ENCODE measurements at places on chromosomes 3 and 15.

DNA sequence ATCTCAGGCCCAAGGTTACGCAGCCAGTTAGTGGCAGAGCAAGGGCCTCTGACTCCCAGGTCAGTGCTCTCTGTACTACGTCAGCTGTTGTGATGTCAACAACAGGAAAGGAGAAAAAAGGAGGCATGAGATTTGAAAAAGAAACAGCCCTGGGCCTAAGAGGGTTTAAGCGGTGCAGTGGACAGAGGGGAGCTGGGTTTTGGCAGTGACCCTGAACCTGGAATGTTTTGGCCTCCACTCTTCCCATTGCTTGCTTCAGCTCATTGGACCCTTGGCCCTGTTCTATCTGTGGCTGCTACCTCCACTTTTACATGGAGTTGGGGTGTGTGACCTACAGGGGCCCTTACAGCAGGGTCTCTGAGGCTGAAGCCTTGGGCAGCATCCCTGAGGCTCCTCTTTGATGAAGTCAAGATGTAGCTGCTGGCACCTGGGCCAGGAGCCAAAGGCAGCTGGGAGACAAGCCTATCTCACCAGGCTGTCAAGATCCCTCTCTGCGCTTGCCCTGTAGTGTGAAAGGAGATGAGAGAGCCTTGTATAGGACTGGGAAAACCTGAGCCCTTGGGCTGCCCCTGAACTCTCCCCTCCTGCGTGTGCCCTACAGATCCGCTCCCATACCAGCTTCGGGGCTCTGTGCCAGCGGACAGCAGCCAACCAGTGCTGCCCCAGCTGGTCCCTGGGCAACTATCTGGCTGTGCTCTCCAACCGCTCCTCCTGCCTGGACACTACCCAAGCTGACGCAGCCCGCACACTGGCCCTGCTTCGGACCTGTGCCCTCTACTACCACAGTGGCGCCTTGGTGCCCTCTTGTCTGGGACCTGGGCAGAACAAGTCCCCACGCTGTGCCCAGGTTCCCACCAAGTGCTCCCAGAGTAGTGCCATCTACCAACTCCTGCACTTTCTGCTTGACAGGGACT is 8.7 kb downstream of the DISP2 start:
- peaks cover 8% of the 10 kb centered on the region for H3K4me1 ChIP-seq
- no peak overlapping the region for H3K27ac ChIP-seq
- no peak overlapping the region for H3K4me3 ChIP-seq
- H3K36me3 ChIP-seq, result no peaks in the 10 kb centered on the region
- peaks cover 52% of the 10 kb centered on the region for H3K27me3 ChIP-seq
- no peak for DNase-seq

DNA sequence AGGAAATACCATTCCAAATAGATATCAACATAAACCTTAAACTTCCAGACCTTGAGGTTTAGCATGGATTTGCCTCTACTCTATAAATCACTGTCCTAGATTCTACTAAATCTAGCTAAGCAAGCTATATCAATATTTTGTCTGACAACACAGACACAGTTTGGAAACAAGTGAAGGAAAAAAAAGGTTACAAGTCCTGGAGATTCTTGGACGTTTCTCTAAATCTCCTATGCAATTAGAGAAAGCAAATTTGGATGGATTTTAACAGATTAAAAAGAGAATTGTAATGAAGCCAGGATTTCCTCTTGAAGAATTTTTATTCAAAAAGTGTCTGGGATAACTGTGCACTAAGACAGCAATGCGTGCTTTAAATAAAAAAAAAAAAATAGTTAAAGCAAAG is 441.1 kb upstream of the DPH6 start:
- H3K27ac ChIP-seq, result no peak overlapping the region
- H3K36me3 ChIP-seq, result no peaks in the 10 kb centered on the region
- H3K27me3 ChIP-seq, result no peaks in the 10 kb centered on the region
- DNase-seq, result no peak

DNA sequence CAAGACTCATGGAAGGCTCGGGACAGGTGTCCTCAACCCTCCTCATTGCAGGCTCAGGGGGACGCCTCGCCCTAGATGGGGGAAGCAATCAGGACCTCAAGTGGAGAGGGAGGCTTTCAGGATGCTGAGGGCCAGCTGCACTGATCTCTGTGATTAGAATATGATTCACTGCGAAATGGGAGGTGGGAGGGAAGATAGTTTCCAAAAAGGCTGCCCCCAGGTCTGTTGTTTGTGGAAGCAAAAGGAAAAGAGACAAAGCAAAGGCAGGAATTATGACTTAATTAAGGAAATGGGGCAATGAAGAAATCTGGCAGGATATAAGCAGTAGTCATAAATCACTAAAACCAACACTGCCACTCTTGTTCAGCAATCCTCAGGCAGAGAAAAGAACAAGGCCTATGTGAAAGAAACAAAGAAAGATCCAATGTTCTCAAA is 85.6 kb upstream of the ABHD17C start:
- no peak overlapping the region for H3K27ac ChIP-seq
- no peak overlapping the region for H3K4me3 ChIP-seq
- no peaks in the 10 kb centered on the region for H3K36me3 ChIP-seq
- H3K4me1 ChIP-seq, result peaks cover 30% of the 10 kb centered on the region
- H3K27me3 ChIP-seq, result no peaks in the 10 kb centered on the region

DNA sequence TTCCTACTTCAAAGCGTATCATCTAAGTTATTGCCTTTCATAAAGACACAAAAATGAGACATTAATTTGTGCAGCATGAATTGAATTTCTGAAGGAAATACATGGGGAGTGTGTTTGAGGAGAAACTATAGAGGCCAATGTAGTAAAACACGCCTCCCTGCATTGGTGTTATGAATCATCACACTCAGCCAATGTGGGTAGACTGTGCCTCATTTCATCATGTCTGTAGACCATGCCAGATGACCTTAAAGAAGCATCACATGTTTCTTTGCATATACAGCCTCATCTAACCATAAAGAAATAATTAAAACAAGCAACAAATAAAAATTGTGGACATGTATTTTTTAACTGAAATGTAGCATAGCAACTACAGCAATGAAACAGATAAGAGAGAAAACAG is 486.0 kb upstream of the ADAMTS9 start:
- no peaks in the 10 kb centered on the region for H3K36me3 ChIP-seq
- H3K4me3 ChIP-seq, result no peak overlapping the region
- DNase-seq, result no peak
- H3K4me1 ChIP-seq, result peaks cover 13% of the 10 kb centered on the region

DNA sequence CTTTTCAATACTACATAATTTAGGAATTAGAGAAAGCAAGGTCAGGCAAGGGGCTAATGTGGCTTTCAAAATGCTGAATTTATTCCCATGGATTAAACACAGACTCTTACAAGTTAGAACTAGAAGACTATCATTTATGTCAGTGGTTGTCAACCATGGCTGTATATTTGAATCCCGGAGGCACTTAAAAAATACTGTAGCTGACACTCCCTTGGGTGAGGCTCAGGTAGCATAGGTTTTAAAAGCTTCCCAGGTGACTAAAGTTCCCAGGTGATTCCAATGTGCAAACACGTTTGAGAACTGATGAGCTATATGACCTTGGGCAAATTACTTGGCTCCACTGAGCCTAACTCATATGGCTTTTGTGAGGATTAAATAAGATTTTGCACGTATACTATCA is 29.6 kb downstream of the AAGAB start:
- no peak for DNase-seq
- no peak overlapping the region for H3K27ac ChIP-seq
- H3K4me1 ChIP-seq, result no peaks in the 10 kb centered on the region
- 0 out of 2 replicates have a peak, but pooled peaks cover under 1% of the 10 kb centered on the region for H3K36me3 ChIP-seq

DNA sequence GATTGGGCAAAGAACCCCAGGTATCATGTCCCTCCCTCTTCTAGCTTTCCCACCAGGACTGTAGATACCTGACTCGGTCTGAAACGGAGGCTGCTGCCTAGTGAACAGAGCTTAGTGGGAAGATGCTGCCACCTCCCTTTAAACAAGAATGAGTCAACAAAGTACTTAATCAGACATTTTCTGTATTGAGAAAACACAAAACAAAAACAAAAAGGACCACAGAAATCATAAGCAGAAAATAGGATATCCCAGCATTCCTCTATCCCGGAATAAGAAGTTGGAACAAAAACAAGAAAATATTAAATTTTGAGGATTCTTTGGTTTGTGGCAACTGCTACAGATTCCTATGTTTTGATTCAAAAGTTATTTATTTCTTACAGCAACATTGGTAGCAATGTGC is 51.7 kb upstream of the COL8A1 start:
- no peak overlapping the region for H3K27ac ChIP-seq
- no peak for DNase-seq

- H3K36me3 ChIP-seq, result no peaks in the 10 kb centered on the region
- no peak overlapping the region for H3K4me3 ChIP-seq
- DNase-seq, result no peak
Observed at GRCh38 chr3:69130689-69131088, 8.3 kb upstream of the LMOD3 start.

DNA sequence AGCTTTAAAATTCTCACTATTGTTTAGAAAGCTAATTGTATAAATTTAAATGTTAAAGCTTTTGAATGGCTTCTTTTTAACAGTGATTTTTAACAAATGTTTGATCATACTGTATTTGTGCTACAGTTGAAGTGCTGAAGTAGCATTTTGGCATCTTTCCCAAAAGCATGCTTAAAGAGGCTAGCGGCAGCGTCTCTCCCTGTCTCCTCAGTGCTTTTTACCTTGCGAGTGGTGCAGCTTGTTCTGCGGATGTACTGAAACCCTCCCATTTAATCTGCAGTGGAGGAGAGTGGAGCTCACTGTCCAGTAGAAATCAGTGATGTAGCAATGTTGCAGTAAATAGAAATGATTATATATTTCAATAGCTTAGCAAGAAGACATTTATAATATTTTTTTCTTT is 43.7 kb downstream of the LRRC49 start:
- H3K4me1 ChIP-seq, result peaks cover 4% of the 10 kb centered on the region
- H3K27ac ChIP-seq, result no peak overlapping the region
- H3K27me3 ChIP-seq, result no peaks in the 10 kb centered on the region
- H3K36me3 ChIP-seq, result no peaks in the 10 kb centered on the region
- DNase-seq, result no peak

DNA sequence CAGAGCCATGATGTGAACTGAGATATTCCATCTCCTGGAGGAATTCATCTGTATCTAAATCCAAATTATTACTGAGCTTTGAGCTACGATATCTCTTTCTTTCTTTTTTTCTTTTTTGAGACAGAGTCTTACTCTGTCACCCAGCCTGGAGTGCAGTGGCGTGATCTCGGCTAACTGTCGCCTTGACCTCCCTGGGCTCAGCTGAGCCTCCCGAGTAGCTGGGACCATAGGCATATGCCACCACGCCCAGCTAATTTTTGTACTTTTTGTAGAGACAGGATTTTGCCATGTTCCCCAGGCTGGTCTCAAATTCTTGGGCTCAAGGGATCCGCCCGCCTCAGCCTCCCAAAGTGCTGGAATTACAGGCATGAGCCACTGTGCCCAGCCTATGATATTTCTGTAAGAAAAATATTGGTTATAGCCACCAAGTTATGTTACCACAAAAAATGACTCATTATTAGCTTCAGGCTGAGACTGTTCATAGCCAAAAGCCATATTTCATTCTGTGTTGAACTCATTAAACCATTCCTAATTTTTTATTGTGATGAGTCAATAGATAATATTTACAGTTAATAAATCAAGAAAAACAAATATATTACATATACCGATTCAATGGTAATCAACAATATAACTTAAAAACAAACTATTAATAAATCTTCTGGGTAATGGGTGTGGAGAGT is 27.1 kb upstream of the SLC30A4 start:
- H3K27ac ChIP-seq, result no peak overlapping the region
- H3K4me3 ChIP-seq, result no peak overlapping the region
- no peaks in the 10 kb centered on the region for H3K36me3 ChIP-seq
- no peak for DNase-seq
- peaks cover 6% of the 10 kb centered on the region for H3K4me1 ChIP-seq

- DNase-seq, result no peak
- no peaks in the 10 kb centered on the region for H3K4me1 ChIP-seq
- no peak overlapping the region for H3K4me3 ChIP-seq
- 0 out of 2 replicates have a peak overlapping the region, but pooled peaks have one; percentile 20 for H3K27ac ChIP-seq
Observed at GRCh38 chr3:49626101-49626581, 48.0 kb upstream of the APEH start.

- no peak overlapping the region for H3K4me3 ChIP-seq
- H3K36me3 ChIP-seq, result no peaks in the 10 kb centered on the region
- no peak for DNase-seq
- H3K27ac ChIP-seq, result no peak overlapping the region
- H3K4me1 ChIP-seq, result peaks cover 20% of the 10 kb centered on the region
Observed at GRCh38 chr3:103173940-103174339, 739.1 kb downstream of the ZPLD1 start.

GRCh38 chr3:175743733-175744400 is 884.7 kb downstream of the NAALADL2 start:
- peaks cover 24% of the 10 kb centered on the region for H3K4me1 ChIP-seq
- H3K36me3 ChIP-seq, result peaks cover 3% of the 10 kb centered on the region
- no peak overlapping the region for H3K27ac ChIP-seq

DNA sequence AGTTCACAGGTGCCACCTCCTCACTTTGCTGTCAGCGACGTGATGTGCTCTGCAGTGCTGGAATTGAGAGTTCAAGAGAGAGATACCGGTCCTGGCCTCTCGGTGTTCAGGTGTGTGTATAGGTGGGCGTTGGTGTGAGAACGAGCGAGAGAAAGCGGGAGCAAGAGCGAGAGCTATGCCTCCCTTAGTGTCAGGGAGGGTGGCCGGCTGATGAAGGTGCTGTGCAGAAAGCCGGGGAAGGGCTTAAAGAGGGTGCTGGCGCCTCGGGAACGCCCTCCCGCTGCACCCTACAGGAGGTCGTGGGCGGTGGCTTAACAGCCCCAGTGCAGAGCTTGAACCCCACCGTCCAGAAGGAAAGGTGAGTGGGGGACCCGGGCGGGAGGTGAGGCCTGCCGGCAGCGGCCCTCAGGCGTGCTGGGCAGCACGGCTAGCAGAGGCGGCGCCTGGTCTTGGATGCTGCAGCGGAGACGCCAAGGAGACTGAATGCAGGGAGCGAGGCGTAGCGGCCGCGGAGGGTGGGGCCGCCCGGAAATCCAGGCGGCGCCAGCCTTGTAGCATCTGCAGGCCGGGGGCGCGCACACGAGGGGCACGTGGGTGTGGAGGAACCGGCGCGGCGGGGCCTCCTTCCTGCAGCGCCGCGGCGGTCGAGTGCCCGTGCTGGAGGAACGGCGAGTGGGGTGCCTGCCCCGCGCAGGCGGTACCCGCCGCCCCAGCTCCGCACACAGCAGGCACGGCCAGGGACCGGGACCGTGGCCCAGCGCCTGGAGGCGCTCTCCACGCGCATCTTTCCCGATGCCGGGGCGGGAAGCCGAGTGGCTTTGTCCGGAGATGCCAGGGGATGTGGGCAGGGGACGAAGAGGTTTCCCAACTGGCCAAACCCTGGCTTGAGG is 246.8 kb upstream of the TOPAZ1 start:
- H3K36me3 ChIP-seq, result peaks cover 12% of the 10 kb centered on the region
- peak; percentile 60 for DNase-seq
- peak overlapping the region; percentile 86 for H3K4me3 ChIP-seq
- peaks cover 29% of the 10 kb centered on the region for H3K4me1 ChIP-seq
- peaks cover 90% of the 10 kb centered on the region for H3K27me3 ChIP-seq

GRCh38 chr3:119084371-119085069 is 49.9 kb upstream of the IGSF11 start:
- no peaks in the 10 kb centered on the region for H3K36me3 ChIP-seq
- no peak for DNase-seq
- H3K27ac ChIP-seq, result no peak overlapping the region
- no peaks in the 10 kb centered on the region for H3K4me1 ChIP-seq
- H3K27me3 ChIP-seq, result no peaks in the 10 kb centered on the region

GRCh38 chr3:58288011-58288728 is 17.9 kb upstream of the RPP14 start:
- H3K27ac ChIP-seq, result no peak overlapping the region
- no peak for DNase-seq
- H3K27me3 ChIP-seq, result no peaks in the 10 kb centered on the region
- no peak overlapping the region for H3K4me3 ChIP-seq
- H3K4me1 ChIP-seq, result no peaks in the 10 kb centered on the region
